OCI-LY7 (cell line): ENCODE measurements at places on chromosomes 4 and X. TPM values are rescaled to one million over a fixed set of nuclear protein-coding genes. Genes with fewer than 3 reads are reported as not detected.
A peak's percentile ranks its signal among the peaks of the same experiment; 100 is the strongest.

LNX1 gene
- total RNA-seq = not detected in 2 replicates

- DNase-seq = no peak
Measured at GRCh38 chrX:72713130-72713529, 976 bp downstream of the PHKA1 start.

DNA sequence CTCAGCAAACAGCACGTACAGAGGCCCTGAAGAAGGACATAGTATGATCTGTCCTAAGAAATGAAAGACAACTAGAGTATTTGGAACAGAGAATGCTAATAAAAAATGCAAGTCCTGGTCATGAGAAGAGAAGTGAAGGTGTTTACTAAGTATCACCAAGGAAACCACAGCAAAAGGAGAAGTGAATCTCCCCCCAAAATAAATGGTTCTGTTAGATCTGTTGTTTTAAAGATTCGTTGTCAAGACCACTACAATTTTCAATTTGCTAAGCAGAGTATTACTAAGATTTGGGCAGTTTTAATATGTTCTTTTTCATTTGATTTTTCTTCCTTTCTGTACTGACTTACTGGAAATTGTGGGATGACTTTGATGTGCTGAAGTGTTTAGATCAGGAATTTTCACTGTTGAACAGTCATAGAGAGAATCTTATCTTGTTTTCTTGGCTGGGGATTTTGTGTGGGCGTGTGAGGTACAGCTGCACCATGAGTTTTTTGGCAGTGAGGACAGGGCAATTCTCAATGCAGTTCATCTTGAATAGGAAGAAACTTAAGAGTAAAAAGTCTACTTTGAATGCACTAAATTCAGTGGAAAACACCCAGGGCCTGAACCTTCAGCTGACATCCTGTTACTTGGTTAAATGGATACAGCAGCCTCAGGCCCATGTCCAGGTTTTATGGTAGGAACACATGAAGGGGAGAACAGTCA, 132.2 kb downstream of the STIM2 start:
- DNase-seq = peak; percentile 89

CT45A1 gene
- not detected in 2 replicates for total RNA-seq

DNA sequence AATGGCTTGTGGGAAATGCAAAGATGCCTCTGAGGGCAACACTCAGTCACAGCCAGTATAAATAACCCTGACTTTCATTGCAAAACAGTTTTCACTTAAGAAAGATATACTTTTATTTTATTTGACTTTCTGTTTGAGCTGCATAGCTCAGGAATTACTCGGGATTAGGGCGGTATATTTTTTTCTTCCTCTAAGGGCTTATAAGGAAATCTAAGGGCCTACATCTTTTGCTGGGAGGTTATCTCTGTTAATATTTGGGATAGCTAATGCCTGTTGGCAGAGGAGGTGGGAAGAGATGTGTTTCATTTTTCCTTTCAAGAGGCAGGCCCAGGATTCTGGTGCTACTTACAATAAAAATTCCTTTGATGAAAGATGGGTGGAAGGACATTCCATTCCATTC, 28.8 kb upstream of the EGFL6 start:
- DNase-seq = no peak

- no peak for DNase-seq
Measured at GRCh38 chrX:75096331-75096730, 59.8 kb downstream of the ABCB7 start.

ATOH1 gene
- total RNA-seq = not detected in 2 replicates

GBA3 gene
- not detected in 2 replicates for total RNA-seq

- DNase-seq = no peak
Measured at GRCh38 chr4:144579411-144580030, 66.4 kb upstream of the HHIP start.

NPY2R gene
- total RNA-seq = not detected in 2 replicates

GRCh38 chr4:72587334-72587733, 18.3 kb upstream of the ADAMTS3 start:
- no peak for DNase-seq

CNGA1 gene
- not detected in 2 replicates for total RNA-seq
